NCI-H2107 (cell line): ENCODE measurements at places on chromosomes 5 and 9.

GRCh38 chr5:96968614-96969013 lies 32.7 kb downstream of the LNPEP start:
- DNase-seq, result no peak

- no peak for DNase-seq
These were observed 1.0 kb upstream of the RABL6 start for GRCh38 chr9:136806631-136807201.

- no peak for DNase-seq
These were observed 1099.7 kb downstream of the DTWD2 start for GRCh38 chr5:117888688-117889087.

- DNase-seq, result no peak
These were observed 175.0 kb downstream of the AUH start for GRCh38 chr9:91186632-91187108.

DNA sequence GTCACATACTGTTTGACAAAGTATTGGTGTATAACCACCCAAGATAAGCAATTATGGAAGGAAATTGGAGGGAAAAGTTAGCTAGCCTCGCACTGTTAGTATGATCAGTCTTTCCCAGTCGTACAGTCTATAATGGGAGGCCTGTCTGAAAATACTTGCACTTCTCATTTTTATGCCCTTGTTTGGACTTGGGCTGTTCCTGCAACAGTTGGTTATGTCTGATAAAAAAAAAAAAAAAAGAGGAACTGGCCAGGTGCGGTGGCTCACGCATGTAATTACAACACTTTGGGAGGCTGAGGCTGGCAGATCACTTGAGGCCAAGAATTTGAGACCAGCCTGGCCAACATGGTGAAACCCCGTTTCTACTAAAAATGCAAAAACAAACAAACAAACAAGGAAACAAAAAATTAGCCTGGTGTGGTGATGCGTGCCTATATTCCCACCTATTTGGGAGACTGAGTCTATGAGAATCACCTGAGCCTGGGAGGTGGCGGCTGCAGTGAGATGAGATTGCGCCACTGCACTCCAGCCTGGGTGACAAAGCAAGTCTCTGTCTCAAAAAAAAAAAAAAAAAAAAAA lies 58.3 kb upstream of the ANKRD33B start:
- no peak for DNase-seq

DNA sequence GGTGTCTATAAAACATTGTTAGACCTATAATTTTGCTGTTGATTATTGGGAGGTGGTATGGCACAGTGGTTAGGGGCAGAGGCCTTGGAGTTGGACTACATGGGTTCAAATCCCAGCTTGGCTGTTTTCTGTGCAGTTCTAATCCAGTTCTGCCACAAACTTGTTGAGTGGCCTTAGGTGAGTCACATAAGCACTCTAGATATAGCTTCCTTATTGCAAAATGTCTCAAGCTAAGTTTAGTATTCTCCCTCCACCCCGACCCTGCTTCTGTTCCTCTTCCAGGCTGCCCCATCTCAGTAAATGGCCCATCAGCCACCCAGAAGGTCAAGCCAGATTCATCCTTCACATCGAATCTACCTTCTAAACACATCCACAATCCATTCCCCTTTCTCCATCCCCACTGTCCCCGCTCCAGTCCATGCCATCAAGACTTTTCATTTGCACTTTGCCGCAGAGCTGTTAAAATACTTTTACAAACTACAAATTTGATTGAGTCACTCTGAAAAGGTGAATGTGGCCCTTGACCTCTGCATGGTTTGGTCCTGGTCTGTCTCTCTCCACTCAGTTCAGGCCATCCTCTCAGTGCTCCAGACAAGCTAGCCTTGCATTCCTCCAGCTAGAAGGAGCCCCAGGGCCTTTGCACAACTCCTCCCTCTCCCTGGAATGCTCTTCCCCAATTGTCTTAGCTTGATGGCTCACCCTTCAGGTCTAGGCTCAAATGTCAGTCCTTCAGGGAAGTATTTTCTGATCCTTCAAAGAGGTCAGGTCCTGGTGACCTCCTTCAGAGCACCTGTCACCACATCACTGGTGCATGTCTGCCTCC lies 10.0 kb upstream of the HDHD3 start:
- DNase-seq, result no peak

DNA sequence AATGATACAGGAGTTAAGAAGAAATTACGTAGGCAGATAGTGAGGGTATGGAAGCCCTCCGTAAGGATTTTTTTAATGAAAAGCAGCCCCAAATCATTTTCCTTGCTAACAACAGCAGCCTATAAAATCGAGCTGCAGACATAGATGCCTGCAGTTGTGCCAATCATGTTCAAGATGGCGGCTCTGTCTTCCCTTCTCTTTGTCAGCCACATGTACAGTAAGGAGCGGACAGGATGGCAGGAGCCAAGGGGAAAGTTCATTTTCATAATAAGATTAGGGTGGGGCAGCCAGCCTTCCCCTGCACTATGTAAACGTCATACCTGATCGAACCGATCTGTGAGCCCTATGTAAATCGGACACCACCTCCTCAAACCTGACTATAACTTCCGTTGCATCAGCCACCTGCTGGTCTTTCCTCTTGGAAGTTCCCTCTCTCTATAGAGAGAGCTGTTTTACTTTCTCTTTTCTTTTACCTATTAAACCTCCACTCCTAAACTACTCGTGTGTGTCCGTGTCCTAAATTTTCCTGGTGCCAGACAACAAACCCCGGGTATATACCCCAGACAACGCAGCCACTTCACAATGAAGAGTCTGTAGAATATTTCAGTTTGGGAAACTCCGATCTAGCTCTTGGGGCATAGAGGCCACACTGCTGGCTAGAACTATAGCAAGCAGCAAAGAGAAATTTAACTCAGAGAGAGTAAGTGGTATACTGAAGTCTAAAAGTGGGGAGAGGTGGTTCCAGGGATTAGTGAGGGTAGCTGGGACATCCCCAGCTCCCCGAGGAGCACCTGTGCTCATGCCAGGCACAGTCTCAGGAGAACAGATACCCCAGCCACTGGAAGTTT lies 20.8 kb upstream of the SLC24A2 start:
- DNase-seq, result no peak

DNA sequence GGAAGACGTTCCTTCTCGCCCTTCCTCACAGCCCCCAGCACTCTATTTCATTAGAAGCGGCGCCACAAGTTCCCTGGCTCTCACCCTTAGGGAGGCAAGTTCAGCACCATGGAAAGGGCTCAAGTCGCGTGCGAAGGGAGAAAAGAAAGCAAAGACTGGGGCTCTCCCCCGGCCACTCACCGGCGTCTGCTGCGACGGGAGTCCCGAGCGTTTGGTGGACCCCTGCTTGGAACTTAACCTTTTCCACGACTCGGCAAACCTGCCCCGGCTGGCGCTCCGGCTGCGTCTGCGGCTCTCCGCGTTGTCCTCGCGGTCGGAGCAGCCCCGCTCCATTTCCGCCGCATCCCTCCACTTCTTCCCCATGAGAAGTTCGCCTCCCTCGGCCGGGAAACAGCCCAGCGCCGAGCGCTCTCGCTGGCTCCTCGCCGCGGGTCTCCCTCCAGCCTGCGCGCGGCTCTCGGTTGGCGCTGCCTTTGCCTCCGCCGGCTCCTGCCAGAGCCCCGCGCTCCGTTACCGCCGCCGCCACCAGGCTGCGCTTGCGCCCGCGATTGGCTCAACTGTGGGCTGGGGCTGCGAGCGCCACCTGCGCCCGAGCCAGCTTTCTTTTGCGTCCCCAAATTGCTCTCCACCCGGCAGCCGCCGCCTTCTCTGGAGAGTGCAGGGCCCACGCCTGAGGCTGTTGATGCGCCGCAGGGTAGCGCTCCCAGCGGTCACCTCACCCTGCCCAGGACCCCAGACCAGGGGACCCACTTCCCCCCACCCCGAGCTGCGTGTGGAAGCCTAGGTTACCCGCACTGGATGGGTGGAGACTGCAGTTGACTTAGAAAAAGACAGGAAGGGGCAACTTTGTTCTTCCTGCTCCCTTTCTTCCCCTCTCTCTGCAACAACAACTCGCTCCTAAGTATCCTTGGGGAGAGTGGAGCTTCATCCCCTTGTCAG lies 321.6 kb downstream of the CEMIP2 start:
- no peak for DNase-seq

GRCh38 chr5:133744051-133744959 lies 132.0 kb upstream of the FSTL4 start:
- no peak for DNase-seq
